CD4-positive, alpha-beta T cell treated with Interleukin-12 subunit alpha and Interleukin-12 subunit beta, for 1 hour (primary cell): ENCODE measurements at places on chromosomes 3 and 15.
A peak's percentile ranks its signal among the peaks of the same experiment; 100 is the strongest.

DNA sequence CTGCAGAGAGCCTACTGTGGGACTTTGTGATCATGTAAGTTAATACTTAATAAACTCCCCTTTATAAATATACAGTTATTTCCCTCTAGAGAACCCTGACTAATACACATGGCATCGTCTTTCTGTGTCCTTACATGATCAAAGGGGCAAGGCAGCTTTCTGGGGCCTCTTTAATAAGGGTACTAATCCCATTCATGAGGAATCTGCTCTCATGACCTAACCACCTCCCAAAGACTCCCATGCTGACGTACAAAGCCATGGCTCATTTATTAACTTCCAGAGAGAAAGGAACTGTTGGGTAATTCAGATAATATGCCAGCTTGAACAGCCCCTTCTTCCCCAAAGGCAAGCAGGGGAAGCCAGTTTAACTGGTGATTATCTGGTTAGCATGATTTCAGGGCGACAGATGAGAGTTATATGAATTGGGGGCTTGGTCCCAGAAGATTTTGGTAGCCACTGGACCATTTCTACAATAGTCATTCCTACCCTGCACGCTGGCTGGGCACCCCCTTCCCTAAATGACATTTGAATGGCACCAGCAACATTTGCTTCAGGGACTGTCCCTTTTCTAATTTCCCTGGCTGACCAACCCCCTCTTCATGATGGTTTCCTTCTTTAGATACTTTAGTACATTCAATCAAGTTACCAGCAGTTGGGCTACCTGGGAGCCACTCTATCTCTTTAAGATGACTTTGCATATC is 83.6 kb upstream of the C3orf80 start:
- DNase-seq, result no peak

GRCh38 chr3:107775974-107776373 is 253.2 kb downstream of the BBX start:
- no peak for DNase-seq

DNA sequence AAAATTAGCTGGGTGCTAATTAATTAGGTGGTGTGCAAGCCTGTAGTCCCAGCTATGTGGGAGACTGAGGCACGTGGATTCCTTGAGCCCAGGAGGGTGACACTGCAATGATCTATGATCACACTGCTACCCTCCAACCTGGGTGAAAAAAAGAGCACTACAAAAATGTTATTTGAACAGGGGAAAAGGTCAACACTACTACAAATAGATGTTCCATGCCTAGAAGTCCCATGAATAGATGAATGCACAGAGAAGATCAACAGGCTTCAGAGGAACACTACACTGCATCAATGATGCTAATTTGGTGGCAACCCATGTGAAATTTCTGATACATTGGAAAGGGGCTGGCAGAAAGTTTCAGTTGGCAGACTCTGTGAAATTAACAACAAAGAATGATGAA is 105.4 kb upstream of the FHIT start:
- DNase-seq, result no peak

- no peak for DNase-seq
Measured at GRCh38 chr3:156718622-156719306, 44.4 kb downstream of the TIPARP start.

DNA sequence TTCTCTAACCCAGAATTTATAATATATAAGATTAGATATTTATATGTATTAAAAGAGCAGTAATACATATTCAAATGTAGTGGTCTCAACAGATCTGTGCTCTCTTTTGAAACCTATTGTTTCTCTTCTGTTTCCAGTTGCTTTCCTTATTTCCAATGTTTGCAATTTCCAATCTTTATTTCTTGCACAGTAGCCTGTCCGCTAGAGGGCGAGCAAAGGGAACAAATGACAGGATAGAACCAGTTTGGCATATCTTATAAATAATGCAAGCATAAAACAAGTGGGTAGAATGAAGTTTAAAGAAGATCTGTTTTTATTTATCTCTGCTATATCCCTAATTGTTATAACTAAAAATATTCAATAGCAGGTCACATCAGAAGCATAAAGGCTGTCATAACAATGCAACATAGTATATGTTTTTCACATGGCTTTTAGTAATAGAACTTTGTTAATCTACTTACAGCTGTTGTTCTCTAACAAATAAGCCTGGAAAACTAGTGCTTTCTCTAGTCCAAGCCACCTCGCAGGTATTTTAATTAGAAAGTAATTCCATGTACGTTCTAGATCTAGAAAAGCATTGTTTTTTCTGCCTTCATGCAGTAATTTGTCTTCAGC is 15.1 kb upstream of the TCAIM start:
- peak; percentile 52 for DNase-seq

- no peak for DNase-seq
Measured at GRCh38 chr3:41301548-41301947, 102.2 kb downstream of the CTNNB1 start.

- no peak for DNase-seq
Measured at GRCh38 chr3:8968375-8968882, 5.2 kb upstream of the RAD18 start.

DNA sequence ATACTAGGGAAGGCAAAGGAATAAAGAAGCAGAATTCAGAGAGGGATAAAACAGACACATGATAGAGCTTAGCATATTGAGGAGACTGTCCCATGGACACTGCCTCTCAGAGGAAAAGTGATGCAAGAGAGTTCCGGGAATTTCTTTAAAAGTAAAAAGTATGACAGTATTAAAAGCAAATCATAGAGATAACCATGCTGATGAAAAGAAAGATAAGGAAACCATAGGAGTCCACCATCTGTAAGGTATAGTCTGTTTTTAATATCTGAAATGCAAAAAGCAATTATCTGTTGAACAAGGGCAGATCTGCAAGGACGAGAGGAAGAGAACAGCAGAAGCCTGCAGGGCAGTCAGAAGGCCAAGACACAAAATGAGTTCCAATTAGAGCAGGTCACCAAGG is 495.9 kb upstream of the GOLIM4 start:
- no peak for DNase-seq

DNA sequence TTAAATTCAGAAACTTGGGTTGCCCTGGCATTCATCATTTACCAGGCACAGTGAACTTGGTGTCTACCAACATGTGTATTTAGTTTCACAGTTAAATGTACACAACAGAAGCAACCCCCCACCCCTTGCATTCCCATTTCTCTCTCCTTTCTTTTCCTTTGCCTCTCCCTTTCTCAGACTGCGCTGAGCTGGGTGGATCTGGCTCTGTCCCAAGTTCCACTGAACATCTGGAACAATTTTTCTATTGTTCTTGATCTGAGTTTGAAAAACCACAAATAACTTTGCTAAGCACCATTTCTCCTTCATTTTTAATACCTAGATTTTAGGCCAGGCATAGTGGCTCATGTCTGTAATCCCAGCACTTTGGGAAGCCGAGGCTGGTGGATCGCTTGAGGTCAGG is 242.2 kb downstream of the ABHD5 start:
- DNase-seq, result no peak

DNA sequence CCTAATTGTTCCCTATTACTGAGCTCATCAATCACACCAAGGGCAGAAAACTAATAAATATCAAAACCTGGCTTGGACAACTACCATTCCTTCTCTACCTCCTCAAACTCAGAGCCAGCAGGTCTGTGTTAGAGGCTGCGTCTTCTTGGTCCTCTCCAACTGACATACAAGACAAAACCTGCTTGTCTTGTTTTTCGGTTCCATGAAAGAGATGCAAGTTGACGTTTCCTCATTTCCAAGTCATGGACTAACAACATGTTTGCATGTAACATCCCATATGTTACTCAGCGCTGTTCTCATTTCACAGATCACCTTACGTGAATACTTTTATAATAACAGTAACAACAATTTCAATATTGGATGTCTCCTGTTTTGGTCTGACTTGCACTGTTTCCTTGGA is 110.9 kb downstream of the LMLN start:
- no peak for DNase-seq

DNA sequence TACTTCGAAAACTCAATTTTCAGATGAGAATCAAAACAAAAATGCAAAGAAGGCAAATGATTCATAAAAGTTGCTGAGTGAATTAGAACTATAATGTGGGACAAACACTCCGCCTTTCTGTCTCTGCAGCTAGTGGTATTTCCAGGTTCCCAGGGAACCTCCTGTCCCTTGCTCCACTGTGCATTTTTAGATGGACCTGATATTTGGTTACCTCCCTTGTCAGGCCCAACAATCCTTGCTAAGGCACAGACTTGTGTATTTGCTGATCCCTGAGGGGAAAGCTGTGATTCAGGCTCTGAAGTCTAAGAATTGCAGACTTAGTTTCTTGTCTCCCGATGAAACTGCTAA is 162.7 kb downstream of the LPP start:
- DNase-seq, result no peak

GRCh38 chr3:12947504-12948369 is 106.4 kb upstream of the RPL32 start:
- no peak for DNase-seq
